ENCODE measurements at places on chromosomes 5 and 9.

DNA sequence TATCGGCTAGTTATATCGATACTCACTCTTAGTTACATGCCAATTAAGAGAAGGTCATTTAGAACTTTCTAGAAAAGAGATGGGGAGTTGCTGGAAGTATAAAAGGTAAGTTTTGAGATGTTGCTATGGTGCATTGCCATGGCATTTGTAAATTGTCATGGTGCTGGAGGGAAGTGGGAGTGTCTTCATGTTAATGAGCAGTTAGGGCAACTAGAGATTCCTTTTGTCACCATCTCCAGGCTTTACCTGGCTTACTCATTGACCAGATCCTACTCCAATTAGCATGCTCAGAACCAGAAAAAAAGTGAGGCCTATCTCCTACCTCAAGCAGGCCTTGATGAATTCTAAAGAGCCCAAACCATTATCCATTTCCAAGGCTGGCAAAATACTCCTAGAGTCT lies 82.8 kb downstream of the PRR16 start:
- no peak for DNase-seq

DNA sequence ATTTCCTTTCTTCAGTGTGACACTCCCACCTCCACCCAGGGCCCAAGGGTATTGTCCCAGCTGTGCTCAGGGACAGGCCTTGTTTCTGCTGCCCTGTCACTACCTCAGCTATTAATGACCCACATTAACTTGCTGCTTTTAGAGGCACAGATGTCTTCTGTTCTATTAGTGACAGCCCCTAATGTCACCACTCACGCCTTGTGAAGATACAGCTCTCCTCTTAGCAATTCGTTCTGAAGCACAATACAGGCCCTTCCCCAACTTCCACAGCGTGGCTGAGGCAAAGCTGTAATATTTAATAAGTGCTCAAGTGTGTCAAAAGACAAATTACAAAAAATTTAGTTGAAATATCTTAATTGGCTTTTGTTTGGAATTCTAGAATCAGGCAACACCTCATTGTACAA lies 44.7 kb upstream of the HMGCS1 start:
- no peak for DNase-seq

GRCh38 chr5:85484982-85485574 lies 1100.4 kb upstream of the EDIL3 start:
- DNase-seq: no peak

DNA sequence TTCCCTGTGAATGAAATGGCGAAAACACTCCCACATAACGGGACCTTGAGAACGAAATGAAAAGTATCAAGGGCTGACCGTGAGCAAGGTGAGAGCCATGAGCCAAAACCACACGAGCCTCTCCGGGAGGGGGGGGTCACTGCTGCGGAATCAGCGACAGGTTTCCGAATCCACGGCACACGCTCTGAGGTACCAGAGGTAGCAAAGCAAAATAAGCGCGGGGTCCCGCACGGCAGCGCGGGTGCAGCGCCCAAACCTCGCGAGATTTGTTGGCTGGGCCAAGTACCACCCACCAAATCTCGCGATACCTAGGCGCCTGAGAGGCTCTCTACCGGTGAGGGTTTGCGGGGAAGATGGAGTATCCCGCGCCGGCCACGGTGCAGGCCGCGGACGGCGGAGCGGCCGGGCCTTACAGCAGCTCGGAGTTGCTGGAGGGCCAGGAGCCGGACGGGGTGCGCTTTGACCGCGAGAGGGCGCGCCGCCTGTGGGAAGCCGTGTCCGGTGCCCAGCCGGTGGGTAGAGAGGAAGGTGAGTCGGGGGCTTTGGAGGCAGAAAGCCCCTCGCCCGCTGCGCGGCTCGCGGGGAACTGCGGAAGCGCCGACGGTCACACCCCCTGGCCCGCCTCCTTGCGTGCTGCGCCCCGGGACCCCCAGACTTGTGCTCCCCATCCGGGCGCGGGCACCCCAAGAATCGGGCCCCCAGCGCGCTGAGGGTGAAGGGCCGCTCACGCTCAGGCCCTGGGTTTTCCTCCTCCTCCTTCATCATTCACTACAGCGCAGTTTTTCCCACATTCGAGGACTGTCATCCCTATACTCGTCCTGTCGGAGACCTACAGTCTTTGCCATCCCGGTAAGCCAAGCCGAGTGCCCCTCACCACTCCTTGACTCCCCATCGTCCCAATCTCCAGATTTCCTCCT lies at the start of gene ZNF346:
Gene ZNF346, plus strand, starts transcription at position 311 of the 917 bp plus-strand sequence. Its CDS starts 43 bp downstream, at position 354.
- DNase-seq: peak; percentile 93

DNA sequence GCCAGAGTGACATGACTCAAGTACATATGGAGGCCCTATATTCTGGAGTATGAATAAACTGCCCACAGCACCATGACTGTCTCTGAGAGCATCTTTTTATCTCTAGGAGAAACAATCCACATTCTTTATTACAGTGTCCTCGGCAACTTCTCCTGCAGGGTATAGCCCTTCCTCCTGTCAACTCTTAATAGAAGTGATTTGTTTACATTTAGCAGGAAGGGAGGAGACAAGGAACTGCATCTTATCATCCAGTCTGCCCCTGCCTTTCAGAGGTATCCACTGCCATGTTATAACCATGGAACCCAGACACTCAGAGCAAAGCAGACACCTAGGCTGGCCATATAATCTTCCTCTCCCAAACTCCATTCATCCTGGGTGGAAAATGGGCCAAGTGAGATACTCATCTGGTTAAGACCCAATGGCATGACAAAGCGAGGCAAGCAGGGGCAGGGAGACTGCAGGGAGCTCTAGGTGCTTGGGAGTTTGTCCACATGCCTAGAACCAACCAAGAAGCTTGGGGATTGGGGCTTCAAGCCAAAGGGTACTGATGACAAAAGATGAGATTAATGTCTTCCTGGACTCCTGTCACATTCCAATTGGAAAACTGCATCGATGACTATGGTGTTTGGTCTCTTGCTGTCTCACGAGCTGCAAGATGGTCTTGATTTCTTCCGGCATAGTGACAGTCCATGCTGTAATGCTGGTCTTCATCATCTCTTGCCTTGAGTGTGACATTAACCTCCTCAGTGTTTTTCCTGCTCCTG lies 620.5 kb upstream of the KLF4 start:
- DNase-seq: no peak

DNA sequence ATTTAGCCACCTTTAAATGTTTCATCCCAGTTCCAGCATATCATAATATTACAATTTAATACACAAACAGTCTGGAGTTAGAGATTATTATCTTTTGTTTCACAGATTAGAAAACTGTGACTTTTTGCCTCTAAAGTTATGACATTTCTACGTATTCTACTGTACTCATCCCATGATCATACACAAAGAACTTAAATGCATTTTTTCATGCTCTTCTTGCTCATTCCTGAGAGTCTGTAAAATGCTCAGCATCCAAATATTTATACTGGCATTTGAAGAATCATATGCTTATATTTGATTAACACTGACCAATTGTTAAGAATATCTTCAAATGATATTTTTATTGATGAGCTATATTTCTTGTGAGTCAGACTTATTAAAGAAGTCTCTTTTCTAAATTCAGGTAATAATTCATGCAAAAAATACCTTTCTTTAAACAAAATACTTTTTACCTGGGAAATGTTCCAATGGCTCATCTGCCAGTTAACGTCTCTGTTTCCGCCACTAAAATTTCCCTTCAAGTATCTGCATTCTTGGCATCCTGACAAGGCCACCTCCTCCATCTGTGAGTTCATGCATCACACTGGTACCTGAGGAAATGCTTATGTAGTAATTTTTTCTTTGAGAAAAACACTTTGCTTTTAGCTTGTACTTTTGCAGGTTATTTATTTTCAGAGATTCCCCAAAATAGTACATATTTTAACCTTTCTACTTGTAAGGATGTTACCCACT lies 139.6 kb upstream of the RASA1 start:
- DNase-seq: no peak

- DNase-seq: no peak
These were observed 353.2 kb downstream of the PRR16 start for GRCh38 chr5:120817044-120817985.

DNA sequence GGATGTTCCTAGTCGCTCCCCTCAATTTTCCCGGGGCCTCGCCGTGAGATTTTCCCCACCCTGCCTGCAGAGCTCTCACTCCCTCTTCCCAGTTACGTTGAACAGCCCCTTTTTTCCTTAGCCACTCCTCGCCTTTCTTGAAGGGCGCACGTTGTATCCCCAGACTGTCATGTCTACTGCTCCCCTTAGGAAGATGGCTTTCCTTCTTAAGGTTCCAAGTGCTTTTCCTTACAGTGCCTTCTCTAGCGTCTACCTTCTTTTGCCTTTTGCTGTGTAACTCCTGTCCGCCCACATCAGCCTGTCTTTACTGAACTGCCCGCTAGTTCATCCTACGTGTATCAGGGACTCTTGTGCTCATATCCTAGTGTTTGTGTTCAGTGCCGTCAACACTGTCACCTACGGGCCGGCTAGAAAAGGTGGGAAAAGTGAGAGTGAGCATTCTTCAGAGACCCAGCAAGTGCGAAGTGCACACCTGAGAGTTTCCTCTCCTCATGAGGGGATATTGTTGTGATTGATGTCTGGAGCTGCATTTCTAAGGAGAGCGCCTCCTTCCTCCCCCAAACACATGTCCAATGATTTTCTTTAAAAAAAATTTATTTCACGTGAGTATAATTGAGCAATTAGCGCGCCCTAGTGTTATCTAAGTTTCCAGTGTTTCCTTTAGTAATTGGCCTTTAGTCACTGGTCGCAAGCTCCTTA lies 764 bp downstream of the CAMLG start:
- no peak for DNase-seq

DNA sequence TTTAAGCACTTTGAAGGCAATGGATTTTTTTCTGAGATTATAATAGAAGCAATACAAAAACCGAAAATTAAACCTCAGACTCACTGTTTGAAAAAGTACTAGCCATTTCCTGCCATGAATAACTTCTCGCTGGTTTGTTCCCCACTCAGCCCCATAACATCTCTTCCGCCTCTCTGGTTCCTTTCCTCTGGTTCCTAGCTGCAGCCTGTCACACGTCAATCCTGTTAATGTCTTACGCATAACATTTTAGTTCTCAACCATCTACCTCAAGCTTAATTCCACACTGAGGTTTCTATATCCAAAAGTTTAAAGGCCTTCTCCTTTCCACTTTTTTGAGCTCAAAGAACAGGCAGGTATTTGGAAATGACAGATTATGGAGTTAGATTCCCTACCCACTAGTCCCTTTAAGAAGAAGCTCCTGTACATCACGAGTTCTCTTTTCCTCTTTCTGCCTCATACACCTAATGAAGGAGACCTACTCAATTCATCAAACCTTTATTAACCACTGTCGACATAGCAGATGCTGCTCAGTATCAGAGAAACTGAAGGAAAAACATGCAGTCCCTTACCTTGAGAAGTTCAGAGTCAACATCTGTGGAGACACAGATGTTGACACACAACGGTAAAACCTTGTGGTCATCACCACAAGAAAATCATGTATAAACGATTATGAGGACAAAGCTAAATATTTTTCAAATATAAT lies 243.0 kb upstream of the PTGER4 start:
- peak; percentile 19 for DNase-seq

DNA sequence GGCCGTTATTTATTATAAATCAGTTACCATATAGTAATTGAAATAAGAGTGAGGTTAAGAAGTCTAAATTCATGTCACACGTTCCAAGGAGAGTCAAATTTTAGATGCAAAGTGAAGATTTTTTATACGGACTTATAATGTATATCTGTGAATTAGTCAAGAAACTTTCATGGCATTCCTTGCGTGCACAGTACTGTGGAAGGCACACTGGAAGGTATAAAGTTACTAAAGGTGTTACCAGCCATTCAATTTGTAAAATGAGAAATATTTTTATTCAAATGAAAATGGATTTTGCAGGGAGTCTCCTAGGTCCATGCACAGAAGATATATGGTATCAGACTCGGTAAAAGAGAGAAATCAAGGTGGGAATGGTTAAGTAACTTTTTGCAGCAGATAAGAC lies 408.1 kb upstream of the CTNND2 start:
- no peak for DNase-seq

GRCh38 chr5:55564721-55565120 lies 30.0 kb upstream of the PLPP1 start:
- DNase-seq: no peak

- DNase-seq: no peak
These were observed 63.6 kb downstream of the NUDT12 start for GRCh38 chr5:103498800-103499551.

GRCh38 chr5:143569722-143570567 lies 166.5 kb upstream of the NR3C1 start:
- DNase-seq: no peak

- DNase-seq: no peak
These were observed 51.1 kb upstream of the LHFPL2 start for GRCh38 chr5:78699552-78700153.

- DNase-seq: no peak
These were observed 24.2 kb downstream of the TCF7 start for GRCh38 chr5:134138416-134139376.

DNA sequence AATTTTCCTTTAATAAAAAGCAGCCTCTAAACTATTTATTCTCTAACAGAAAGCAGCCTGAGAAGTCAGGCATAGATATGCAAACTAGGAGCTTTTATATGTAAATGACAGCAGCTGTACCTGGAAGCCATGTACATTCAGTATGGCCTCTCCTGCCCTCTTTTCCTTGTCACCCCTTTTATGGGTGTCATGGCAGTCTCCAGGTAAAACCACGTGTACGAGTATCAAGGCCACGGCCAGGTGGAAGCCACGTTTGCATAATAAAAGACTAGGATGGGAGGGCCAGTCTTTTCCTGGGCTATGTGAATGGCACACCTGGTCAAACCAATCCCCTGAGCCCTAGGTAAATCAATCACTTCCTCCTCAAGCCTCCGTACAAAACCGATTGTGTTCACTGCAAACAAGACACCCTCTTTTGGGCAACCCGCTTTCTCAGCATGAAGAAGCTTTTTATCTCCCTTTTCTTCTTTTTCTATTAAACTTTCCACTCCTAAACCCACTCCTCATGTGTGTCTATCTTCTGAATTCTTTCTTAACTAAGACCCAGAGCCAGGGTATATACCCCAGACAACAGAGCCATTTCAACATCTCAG lies 419.5 kb upstream of the CTNND2 start:
- no peak for DNase-seq

DNA sequence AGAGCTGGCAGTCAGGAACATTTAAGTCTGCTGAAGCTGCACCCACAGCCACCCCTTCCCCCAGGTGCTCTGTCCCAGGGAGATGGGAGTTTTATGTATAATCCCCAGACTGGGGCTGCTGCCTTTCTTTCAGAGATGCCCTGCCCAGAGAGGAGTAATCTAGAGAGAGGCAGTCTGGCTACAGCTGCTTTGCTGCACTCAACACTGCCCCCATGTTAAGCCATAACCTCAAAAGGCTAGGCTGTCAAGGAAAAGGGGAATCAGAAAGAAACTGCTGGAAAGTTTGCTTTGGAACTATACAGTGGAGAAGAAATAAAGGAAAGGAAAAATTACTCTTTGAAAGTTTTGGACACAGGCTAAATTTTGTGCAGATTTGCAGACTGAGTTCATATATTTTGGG lies 127.2 kb downstream of the MACIR start:
- no peak for DNase-seq

DNA sequence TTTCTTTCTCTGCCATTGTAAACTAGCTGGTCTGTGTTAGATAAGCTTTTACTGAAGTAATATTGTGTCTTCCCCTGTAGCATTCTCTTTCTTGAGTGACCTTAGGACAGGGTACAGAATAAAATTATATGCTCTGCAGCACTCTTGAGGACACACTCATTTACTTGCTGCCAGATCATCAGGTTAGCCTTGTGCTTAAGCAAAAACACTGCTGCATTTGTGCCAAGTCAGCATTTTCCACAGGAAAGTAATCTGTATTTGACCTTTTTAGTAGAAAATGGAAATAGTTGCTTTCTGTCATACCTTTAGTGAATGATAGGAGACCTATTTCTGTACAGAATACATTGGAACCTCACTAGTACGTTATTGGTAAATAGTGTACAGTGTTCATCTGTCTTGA lies 54.2 kb downstream of the LMNB1 start:
- no peak for DNase-seq
